Activated T-helper 2 cell treated with anti-CD3 and anti-CD28 coated beads, Interferon-gamma antibody, Interleukin-2, Interleukin-4, amounts not matched to agents 10 μg/mL and 5 μg/mL and 100 μg/mL, durations not matched to agents 14 hours and 24 hours and 36 hours (primary cell): ENCODE measurements at places on chromosomes 3 and 15.

GRCh38 chr15:71294911-71295602, 179.8 kb downstream of the THSD4 start:
- no peak for DNase-seq

DNA sequence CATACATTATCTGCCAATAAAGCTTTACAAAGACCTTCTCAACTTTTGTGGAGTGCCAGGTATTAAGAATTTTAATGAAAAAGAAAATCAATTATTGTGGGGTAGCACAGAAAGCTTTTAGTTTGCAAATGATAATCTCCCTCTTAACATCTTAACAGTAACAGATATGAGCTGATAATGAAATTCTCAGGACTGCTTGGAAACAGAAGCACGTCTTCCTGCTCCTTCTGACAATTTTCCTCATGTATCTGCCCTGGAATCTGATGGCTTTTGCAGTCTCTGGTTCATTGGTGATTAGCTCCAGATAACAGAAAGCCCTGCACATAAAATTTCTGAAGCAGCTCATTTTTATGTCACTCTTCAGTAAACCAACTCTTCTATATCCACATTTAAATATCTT, 432.4 kb upstream of the PDZRN3 start:
- no peak for DNase-seq

DNA sequence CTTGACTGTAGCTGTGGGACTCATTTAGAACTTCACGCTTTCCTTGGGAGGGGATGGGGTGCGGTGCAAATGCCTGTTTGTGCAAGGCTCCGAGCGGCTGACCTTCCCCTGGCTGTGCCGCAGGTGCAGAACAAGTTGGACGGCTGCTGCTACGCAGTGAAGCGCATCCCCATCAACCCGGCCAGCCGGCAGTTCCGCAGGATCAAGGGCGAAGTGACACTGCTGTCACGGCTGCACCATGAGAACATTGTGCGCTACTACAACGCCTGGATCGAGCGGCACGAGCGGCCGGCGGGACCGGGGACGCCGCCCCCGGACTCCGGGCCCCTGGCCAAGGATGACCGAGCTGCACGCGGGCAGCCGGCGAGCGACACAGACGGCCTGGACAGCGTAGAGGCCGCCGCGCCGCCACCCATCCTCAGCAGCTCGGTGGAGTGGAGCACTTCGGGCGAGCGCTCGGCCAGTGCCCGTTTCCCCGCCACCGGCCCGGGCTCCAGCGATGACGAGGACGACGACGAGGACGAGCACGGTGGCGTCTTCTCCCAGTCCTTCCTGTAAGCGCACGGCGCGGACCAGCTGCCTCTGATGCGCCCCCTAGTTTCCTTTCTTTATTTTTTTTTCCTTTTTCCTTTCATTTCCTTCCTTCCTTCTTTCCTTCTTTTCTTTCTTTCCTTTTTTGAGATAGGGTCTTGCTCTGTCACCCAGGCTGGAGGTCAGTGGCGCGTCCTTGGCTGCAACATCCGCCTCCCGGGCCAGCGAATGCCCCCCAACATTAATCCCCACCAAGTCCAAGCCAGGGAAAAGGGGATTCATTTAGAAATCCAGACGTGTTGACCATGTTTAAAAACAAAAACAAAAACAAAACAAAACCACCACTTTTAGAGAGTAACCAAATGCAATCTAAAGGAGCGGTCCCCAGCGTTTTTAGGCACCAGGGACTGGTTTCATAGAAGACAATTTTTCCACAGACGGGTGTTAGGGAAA, 42.7 kb downstream of the EIF2AK4 start:
- no peak for DNase-seq

GRCh38 chr15:64045774-64046420, 388 bp downstream of the DAPK2 start:
- no peak for DNase-seq

- no peak for DNase-seq
Measured at GRCh38 chr15:85756411-85757072, 38.2 kb downstream of the KLHL25 start.
